Vein endothelial cell (primary cell): ENCODE measurements at places on chromosomes 16 and 17. TPM values are rescaled to one million over a fixed set of nuclear protein-coding genes. Genes with fewer than 3 reads are reported as not detected.

Gene MYOCD
- not detected in 2 replicates for total RNA-seq

Gene LDHD
- total RNA-seq = 0.29 and 0.98 TPM in 2 replicates

Gene CDK3
- total RNA-seq = 0.33 and 1.5 TPM in 2 replicates

Gene SDR42E2
- total RNA-seq = not detected in 2 replicates

Gene ENKD1
- 9.6 and 21.2 TPM in 2 replicates for total RNA-seq

Gene IGFBP4
- total RNA-seq = 180 and 262 TPM in 2 replicates

Gene ITGAL
- total RNA-seq = not detected in 2 replicates

Gene ASPA
- total RNA-seq = not detected in 2 replicates

Gene SLC12A3
- not detected in 2 replicates for total RNA-seq

Gene ASPHD1
- 0.33 and 0.48 TPM in 2 replicates for total RNA-seq

Gene GDPD1
- 2.6 and 3.2 TPM in 2 replicates for total RNA-seq

Gene SLC52A1
- 0.33 TPM in 1 of 2 replicates, not detected in the other for total RNA-seq

Gene ZKSCAN2
- 8.8 and 8.9 TPM in 2 replicates for total RNA-seq

Gene ACADVL
- total RNA-seq = 200 and 286 TPM in 2 replicates

Gene CA4
- total RNA-seq = 2.0 TPM in 1 of 2 replicates, not detected in the other

Gene CIITA
- total RNA-seq = 0.10 TPM in 1 of 2 replicates, not detected in the other

Gene BRIP1
- 5.2 and 11.0 TPM in 2 replicates for total RNA-seq

Gene CCL16
- total RNA-seq = 0.65 and 0.86 TPM in 2 replicates

Gene HBM
- total RNA-seq = not detected in 2 replicates

Gene CCDC154
- under 0.01 and 0.10 TPM in 2 replicates for total RNA-seq

Gene CCL1
- not detected in 2 replicates for total RNA-seq

Gene IRF8
- total RNA-seq = under 0.01 and 0.10 TPM in 2 replicates

Gene MT1E
- 95.0 and 97.3 TPM in 2 replicates for total RNA-seq

Gene ABCC12
- not detected in 2 replicates for total RNA-seq

Gene SSTR5
- 1.3 TPM in 1 of 2 replicates, not detected in the other for total RNA-seq

Gene JPT1
- 264 and 322 TPM in 2 replicates for total RNA-seq

Gene OTOP2
- total RNA-seq = not detected in 2 replicates

Gene TPSG1
- total RNA-seq = not detected in 2 replicates

Gene CDH15
- total RNA-seq = 0.33 TPM in 1 of 2 replicates, not detected in the other

Gene HS3ST3A1
- total RNA-seq = 0.10 TPM in 1 of 2 replicates, not detected in the other

Gene NOS2
- 0.10 TPM in 1 of 2 replicates, not detected in the other for total RNA-seq

Gene PRCD
- under 0.01 TPM in 1 of 2 replicates, not detected in the other for total RNA-seq

Gene CCL4
- not detected in 2 replicates for total RNA-seq

Gene TNK1
- 0.38 and 0.65 TPM in 2 replicates for total RNA-seq

Gene KRTAP1-5
- total RNA-seq = not detected in 2 replicates

Gene MT3
- total RNA-seq = not detected in 2 replicates

Gene KCNJ2
- total RNA-seq = 7.8 and 13.8 TPM in 2 replicates

Gene ACSM3
- total RNA-seq = 6.4 and 66.6 TPM in 2 replicates

Gene KRT24
- not detected in 2 replicates for total RNA-seq

Gene MYH8
- not detected in 2 replicates for total RNA-seq

Gene BICDL2
- total RNA-seq = not detected in 2 replicates

Gene C16orf96
- not detected in 2 replicates for total RNA-seq

Gene MYH10
- total RNA-seq = 70.9 and 87.5 TPM in 2 replicates

Gene WSB1
- total RNA-seq = 391 and 967 TPM in 2 replicates

Gene ABCC6
- total RNA-seq = under 0.01 TPM in 1 of 2 replicates, not detected in the other

Gene C16orf46
- 0.10 TPM in 1 of 2 replicates, not detected in the other for total RNA-seq

Gene ZNF646
- total RNA-seq = 20.8 and 23.5 TPM in 2 replicates

Gene MYO15B
- total RNA-seq = 17.4 and 17.6 TPM in 2 replicates
